ENCODE measurements at places on chromosomes 2 and 18.

GRCh38 chr2:165794536-165794928 is 485 bp upstream of the GALNT3 start:
- peak overlapping the region; percentile 10 for H3K27ac ChIP-seq
- peak overlapping the region; percentile 58 for H3K4me3 ChIP-seq
- no peaks in the 10 kb centered on the region for H3K4me1 ChIP-seq
- H3K36me3 ChIP-seq = no peaks in the 10 kb centered on the region

DNA sequence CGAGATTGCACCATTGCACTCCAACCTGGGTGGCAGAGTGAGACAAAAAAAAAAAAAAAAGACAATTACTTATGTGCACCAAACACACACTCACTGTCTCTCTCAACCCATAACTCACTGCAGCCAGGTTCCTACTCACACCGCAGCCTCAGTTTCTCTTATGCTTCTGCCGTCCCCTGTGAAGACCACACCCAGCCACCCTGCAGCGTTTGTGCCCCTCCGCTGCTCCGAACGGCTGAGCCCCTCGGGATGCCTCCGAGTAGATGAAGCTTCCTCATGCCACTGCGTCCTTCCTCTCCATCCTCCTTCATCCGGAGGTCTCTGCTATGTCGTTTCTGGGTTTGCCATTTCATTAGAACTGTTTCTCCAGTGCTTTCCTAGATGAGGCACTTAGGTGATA is 160.1 kb downstream of the TWIST2 start:
- no peak for DNase-seq
- no peak overlapping the region for H3K27ac ChIP-seq

GRCh38 chr18:79504034-79504433 is 108.3 kb downstream of the NFATC1 start:
- H3K4me3 ChIP-seq = no peak overlapping the region
- DNase-seq = no peak
- H3K27ac ChIP-seq = no peak overlapping the region
- no peaks in the 10 kb centered on the region for H3K36me3 ChIP-seq
- no peaks in the 10 kb centered on the region for H3K4me1 ChIP-seq
- H3K27me3 ChIP-seq = no peaks in the 10 kb centered on the region

DNA sequence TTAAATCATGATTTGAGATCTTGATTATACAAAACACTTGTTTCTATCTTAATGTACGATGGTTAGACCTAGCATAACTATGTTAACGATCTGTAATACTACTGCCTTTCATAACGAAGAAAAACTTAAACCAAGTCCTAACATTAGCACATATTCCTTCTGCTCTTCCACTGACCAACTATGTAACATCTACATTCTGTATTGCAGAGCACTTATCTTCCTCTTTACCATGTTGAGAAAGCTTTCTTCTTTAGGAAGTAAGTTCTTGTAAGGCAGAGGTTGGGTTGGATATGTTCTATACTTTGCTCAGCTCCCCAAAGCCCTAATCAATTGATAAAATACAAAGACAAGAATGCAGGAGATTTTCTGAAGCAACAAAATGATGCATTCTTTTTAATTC is 7.9 kb upstream of the ZNF407 start:
- no peaks in the 10 kb centered on the region for H3K36me3 ChIP-seq
- H3K27me3 ChIP-seq = no peaks in the 10 kb centered on the region
- no peak for DNase-seq
- no peak overlapping the region for H3K4me3 ChIP-seq

- no peak overlapping the region for H3K4me3 ChIP-seq
- H3K4me1 ChIP-seq = no peaks in the 10 kb centered on the region
- no peak overlapping the region for H3K27ac ChIP-seq
- no peaks in the 10 kb centered on the region for H3K27me3 ChIP-seq
Measured at GRCh38 chr2:61715506-61715905, 138.4 kb downstream of the FAM161A start.

DNA sequence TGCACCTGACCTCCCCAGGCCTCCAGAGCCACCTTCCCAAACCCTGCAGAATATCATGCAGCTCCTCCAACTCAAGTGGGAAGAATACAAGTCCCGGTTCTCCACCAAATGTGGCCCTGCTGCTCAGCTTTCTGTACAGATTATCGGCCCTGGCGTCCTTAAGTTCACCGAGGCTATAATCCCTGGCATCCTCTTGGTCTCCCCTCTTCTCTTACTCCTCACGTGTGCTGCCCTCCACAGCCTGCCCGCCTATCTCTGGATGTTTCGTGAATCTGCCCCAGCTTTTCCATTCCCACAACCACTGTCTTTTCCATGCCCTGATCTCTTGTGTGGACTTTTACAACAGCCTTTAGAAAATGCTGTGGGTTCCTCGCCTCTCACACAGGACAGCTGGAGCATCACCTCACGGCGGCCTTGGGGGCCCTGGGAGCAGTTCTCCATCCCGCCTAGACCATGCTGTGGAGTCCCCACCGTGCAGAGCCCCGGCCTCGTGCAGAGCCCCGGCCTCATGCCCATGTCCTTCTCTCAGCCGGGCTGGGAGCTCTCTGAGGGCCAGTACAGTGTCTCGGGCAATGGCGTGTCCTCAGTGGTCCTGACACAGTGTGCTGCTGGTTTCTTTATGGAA is 170.3 kb upstream of the PXDN start:
- no peaks in the 10 kb centered on the region for H3K36me3 ChIP-seq
- no peak overlapping the region for H3K27ac ChIP-seq
- DNase-seq = no peak
- no peaks in the 10 kb centered on the region for H3K27me3 ChIP-seq
- H3K4me1 ChIP-seq = no peaks in the 10 kb centered on the region
- H3K4me3 ChIP-seq = no peak overlapping the region

GRCh38 chr2:213696442-213696841 is 412.2 kb downstream of the SPAG16 start:
- no peak overlapping the region for H3K27ac ChIP-seq
- H3K4me1 ChIP-seq = no peaks in the 10 kb centered on the region
- no peaks in the 10 kb centered on the region for H3K36me3 ChIP-seq
- H3K4me3 ChIP-seq = no peak overlapping the region

GRCh38 chr18:50441016-50441415 is 66.2 kb downstream of the SKA1 start:
- H3K27me3 ChIP-seq = no peaks in the 10 kb centered on the region
- H3K4me3 ChIP-seq = no peak overlapping the region
- no peaks in the 10 kb centered on the region for H3K4me1 ChIP-seq
- DNase-seq = no peak
- H3K36me3 ChIP-seq = no peaks in the 10 kb centered on the region

DNA sequence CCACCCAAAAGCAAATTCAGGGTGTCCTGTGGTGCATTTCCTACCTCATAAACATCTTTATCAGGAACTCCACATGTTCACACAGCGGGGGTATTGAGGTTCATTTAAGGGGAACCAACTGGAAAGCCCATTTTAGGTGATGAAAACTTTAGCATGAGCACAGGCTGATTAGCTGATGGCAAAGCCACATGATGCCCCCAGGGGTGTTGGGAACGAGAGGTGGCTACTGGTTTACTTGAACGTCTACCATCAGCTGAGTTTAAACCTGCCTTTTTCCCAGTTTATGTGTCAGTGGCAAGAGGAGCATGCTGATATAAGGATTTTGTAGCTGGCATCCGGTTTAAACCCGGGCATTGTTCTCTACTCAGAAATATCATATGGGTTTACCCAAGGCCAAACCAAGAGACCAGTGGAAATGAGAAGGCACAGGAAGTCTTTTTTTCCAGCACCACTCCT is 54.5 kb upstream of the UPP2 start:
- H3K27ac ChIP-seq = no peak overlapping the region
- no peaks in the 10 kb centered on the region for H3K36me3 ChIP-seq
- no peaks in the 10 kb centered on the region for H3K27me3 ChIP-seq
- no peak overlapping the region for H3K4me3 ChIP-seq

DNA sequence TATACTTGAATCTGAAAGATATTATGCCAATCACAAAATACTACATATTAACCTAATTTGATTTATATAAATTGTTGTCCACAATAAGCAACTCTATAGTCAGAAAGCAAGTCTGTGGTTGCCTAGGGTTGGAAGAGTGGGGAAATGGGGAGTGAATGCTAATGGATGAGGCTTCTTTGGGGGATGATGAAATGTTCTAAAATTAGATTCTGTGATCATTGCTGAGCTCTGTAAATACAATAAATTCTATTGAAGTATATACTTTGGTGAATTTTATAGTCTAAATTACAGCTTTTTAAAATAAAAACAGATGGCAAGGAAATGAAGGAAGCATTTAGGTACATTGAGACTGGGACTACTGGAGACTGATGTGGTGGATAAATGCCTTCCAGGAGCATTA is 275.5 kb downstream of the MBD2 start:
- H3K36me3 ChIP-seq = no peaks in the 10 kb centered on the region
- no peak overlapping the region for H3K27ac ChIP-seq
- no peak for DNase-seq
- H3K27me3 ChIP-seq = no peaks in the 10 kb centered on the region
- no peaks in the 10 kb centered on the region for H3K4me1 ChIP-seq

DNA sequence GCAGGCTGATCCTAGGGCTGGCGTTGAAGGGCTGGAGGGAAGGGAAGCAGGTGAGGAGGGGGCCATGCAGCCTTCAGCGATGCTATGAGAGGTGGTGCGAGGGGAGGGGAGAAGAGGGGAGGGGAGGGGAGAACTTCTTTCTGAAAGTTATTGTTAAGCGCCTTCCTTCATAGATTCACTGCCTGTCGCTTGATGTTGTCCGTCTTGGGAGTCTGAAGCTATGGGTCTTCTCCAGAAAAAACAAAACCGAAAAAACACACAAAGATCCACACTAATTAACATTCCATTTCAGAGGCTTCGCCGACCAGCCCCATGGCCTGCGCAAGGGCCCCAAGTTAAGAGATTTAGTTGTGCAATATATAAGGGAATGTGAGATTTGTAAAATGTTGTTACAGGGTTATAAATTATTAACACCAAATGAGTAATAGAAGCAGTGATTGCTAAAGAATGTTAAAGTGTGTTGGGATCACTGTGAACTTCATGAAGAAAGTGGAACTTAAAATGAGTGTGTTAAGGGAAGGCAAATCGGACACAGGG is 758 bp downstream of the CFAP221 start:
- H3K27ac ChIP-seq = peak overlapping the region; percentile 39
- peaks cover 10% of the 10 kb centered on the region for H3K4me1 ChIP-seq
- H3K36me3 ChIP-seq = no peaks in the 10 kb centered on the region

DNA sequence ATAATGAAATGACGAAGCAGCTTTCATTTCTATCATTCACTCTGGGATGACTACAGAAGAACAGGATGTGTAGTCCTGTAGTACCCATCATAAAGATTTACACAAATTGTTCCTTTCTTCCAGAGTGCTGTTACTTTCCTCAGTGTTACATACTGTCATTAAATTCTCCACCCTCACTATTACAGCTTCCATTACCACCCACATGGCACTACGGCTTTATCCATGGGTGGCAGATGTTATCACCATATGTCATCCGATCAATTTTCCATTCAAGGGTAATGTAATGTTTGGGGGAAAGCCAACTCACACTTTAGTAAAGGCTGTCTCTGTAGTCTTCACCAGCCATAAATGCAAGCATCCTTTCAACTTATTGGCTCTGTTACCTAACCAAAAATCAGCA is 7.1 kb upstream of the CSRNP3 start:
- no peak overlapping the region for H3K27ac ChIP-seq
- no peaks in the 10 kb centered on the region for H3K4me1 ChIP-seq
- no peaks in the 10 kb centered on the region for H3K36me3 ChIP-seq
- no peak overlapping the region for H3K4me3 ChIP-seq
- no peak for DNase-seq

DNA sequence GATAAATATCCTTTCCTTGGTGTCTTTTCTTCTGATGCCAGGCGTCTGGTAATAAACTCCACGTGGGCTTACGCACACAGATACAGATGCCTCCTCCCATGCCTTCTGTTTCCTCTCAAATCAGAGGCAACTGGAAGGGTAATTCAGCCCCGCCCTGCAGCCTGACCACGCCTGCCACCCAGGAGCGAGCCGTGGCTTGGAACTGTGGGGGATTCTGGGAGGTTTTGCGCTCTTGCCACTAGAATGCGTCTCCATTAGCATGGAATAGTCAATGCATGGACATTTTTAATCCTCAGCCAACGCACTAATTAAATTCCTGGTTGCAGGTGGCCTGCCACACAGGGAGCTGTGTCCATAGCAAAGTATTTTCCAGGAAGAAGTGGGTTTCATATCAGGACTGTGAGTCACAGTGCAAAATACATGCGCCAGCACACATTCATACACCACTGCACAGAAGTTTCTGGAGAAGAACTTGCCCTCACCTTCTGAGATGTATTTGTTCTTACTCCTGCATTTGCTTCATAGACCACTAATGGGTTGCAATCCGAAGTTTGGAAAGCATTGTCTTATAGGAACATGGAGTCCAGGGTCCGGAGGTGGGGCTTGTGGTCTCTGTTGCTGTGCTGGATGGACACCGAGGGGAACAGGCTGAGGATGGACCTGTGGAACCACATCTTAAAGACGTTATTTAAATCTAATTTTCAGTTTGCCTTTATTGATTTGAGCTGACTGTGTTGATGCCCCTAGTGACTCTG is 151.4 kb downstream of the LDLRAD4 start:
- no peaks in the 10 kb centered on the region for H3K36me3 ChIP-seq
- H3K4me1 ChIP-seq = no peaks in the 10 kb centered on the region
- no peak overlapping the region for H3K27ac ChIP-seq
- H3K27me3 ChIP-seq = no peaks in the 10 kb centered on the region

- DNase-seq = no peak
- H3K27me3 ChIP-seq = no peaks in the 10 kb centered on the region
- H3K4me1 ChIP-seq = peaks cover 4% of the 10 kb centered on the region
- no peak overlapping the region for H3K4me3 ChIP-seq
Measured at GRCh38 chr2:138115666-138116065, 151.4 kb downstream of the HNMT start.

- H3K4me3 ChIP-seq = no peak overlapping the region
- DNase-seq = no peak
- no peak overlapping the region for H3K27ac ChIP-seq
Measured at GRCh38 chr18:51527826-51528225, 330.3 kb upstream of the MEX3C start.

- no peaks in the 10 kb centered on the region for H3K4me1 ChIP-seq
- no peaks in the 10 kb centered on the region for H3K27me3 ChIP-seq
- H3K4me3 ChIP-seq = no peak overlapping the region
- H3K27ac ChIP-seq = no peak overlapping the region
Measured at GRCh38 chr2:1707771-1708418, 36.4 kb downstream of the PXDN start.

DNA sequence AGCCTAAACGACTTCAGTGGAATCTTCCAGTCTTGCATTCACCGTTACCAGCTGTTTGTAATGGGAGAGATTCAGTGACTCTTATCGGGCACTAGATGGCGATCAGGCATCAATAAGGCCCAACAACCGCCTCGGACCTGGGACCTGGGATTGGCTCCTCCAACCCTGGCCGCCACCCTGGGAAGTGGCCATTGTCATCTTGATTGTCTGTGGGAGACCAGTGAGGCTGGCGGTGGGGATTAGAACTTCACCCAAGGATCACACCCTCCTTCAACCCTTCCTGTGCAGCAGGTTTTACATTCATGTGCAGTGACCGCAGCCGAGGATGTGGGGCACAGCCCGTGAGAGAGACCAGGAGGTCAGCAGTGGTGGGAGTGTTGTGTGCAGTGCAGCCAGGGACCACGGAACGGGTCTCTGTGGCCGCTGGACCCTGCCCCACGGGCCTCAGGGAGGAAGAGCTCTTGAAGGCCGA is 85.3 kb downstream of the SPP2 start:
- no peaks in the 10 kb centered on the region for H3K27me3 ChIP-seq
- DNase-seq = peak; percentile 60
- H3K4me3 ChIP-seq = no peak overlapping the region

GRCh38 chr2:234630801-234631261 is 133.9 kb upstream of the ARL4C start:
- no peaks in the 10 kb centered on the region for H3K27me3 ChIP-seq
- no peaks in the 10 kb centered on the region for H3K4me1 ChIP-seq
- no peak overlapping the region for H3K4me3 ChIP-seq
- no peak for DNase-seq

- H3K36me3 ChIP-seq = no peaks in the 10 kb centered on the region
- H3K4me3 ChIP-seq = no peak overlapping the region
- no peaks in the 10 kb centered on the region for H3K4me1 ChIP-seq
- DNase-seq = no peak
Measured at GRCh38 chr2:182015334-182016109, 29.9 kb downstream of the PPP1R1C start.
